ENCODE measurements at places on chromosomes 5 and 9.

- DNase-seq: no peak
Measured at GRCh38 chr5:160375701-160376100, 5.3 kb upstream of the C1QTNF2 start.

DNA sequence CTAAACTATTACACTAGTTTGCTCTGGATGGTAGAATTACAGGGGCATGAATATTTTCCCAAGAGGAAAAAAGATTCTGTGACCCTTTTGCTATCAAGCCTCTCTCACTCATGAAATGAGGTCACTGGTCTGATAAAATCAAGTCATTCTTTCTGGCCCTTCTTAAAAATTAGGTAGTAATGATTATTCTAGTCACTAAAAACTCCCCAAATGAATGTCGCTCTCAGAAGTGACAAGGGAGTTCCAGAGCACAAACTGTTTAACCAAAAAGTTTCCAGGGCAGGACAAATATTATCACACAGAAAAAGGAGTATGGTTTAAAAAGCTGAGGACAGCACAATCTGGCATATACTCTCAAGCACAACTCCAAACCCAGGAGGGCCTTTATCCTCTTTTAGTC lies 12.5 kb downstream of the ERMP1 start:
- no peak for DNase-seq

GRCh38 chr9:126049896-126050604 lies 276.6 kb upstream of the MVB12B start:
- DNase-seq: no peak

DNA sequence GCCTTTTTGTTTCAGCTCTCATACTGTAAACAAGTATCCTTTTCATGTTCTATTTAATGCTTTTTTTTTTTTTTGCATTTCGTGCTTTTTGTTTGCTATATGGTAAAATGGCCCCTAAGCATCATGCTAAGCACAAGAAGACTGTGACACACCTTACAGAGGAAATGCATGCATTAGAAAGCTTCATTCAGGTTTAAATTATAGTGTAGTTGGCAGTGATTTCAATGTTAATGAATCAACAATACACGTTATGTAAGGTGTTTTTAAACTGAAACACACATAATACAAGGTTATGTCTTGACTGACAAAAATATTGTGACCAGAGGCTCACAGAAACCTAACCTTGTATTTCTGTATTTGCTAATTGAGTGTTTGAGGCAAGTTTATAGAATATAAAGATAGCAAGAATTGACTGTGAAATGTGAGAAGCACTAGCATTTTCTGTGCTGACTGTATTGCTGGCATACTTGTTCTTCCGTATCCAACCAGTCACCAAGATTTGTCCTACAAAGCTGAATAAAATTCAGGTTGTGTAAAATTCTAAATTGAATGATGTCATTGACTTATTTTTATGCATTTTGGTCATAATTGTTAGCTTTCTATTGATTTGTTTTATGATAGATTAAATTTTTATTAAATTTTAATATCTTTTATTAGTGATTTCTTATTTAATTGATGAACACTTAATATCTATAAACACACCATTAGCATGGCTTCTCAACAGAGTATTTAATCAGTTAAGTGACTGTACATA lies 4.1 kb downstream of the CFAP95 start:
- no peak for DNase-seq

- DNase-seq: no peak
Measured at GRCh38 chr9:135941288-135941995, 19.7 kb downstream of the UBAC1 start.

GRCh38 chr9:129368444-129368978 lies 190.4 kb upstream of the IER5L start:
- no peak for DNase-seq

- no peak for DNase-seq
Measured at GRCh38 chr9:68498816-68499215, 41.9 kb downstream of the TMEM252 start.

- DNase-seq: no peak
Measured at GRCh38 chr5:65893749-65894430, 32.5 kb upstream of the ERBIN start.

- no peak for DNase-seq
Measured at GRCh38 chr9:3507395-3508077, 18.3 kb downstream of the RFX3 start.

GRCh38 chr9:113952676-113953075 lies 76.6 kb downstream of the ZNF618 start:
- no peak for DNase-seq

GRCh38 chr5:139668924-139669661 lies 20.9 kb downstream of the CXXC5 start:
- DNase-seq: no peak

GRCh38 chr5:9712911-9713310 lies 82.8 kb upstream of the TAS2R1 start:
- DNase-seq: no peak

DNA sequence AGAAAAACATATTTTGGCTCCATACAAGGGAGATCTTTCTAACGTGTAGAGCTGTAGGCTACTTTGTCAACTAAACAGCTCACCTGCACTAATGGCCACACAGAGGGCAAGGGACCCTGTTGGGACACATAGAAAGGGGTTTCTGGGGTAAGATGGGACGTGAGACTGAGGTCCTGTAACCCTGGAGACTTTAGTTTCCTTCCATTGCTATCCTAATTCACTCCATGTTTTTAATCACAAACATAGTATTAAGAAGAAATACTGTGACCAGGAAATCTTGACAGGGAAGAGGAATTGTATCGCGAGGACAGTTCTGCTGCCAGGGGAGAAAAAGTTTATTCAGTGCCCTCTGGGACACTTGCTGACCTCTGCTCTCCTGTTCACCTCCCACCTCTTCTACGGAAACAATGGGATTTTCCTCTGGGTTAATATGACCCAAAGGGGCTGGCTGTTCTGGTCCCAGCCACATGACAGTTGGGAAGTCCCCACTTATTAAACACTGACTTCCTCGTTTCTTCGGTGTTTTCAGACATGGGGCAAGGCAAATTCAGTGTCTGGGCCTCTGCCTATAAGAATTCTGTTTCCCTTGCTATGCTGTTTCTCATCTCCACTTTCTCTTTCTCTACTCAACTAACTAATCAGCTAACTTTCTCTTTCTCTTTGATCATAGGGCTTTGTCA lies 106.9 kb upstream of the SEMA6A start:
- no peak for DNase-seq

DNA sequence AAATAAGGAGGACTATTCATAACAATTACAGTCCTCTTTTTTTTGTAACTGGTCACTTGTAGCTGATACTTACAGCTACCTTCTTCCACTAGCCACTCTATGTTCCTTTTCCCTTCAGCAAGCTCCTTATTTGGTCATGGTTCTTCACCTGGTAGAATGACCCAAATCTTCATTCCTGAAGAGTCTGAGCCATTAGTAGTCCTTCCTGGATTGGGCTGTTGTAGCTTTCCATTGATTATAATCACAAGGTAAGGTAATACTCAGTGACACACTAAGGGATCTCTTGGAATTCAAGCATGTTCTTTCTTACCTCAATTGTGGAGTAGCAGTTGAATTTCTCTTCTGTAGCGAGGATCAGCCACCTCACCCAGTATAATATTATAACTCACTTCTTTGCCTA lies 25.5 kb upstream of the ITGA2 start:
- no peak for DNase-seq

DNA sequence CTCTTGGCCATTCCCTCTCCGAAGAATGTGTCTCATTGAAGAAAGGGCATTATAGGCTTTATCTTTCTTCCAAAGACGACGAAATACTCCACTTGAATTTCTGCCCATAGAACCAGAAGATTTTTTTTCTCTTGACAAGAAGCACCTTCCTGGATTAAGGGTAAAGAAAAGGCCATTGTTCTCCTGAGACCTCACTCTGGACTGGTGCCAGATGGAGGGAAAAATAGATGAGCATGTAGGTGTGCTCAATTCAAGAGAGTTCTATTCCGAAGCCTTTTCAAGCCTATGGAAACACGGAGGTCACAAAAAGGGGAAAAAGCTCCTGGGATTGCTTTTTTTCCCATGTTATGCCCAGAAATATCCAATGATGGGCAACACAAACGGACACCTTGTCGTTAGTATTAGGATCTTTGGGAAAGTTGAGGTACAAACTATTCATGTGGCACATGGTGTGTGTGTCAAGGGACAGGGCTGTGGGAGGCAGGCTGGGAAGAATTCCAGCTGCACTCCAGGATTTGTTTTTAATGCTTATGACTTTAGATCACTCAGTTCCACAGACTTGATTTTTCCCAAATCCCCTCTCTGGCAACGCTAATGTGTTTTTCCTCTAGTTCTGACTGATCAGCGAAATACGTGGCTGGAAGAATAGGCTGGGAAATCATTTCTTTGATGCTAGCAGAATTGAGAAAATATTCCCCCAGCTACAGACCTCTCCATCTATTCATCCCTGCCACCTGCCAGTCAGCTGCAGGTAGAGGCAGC lies 89.9 kb downstream of the SIL1 start:
- no peak for DNase-seq

- no peak for DNase-seq
Measured at GRCh38 chr5:127441799-127442484, 75.5 kb upstream of the PRRC1 start.

DNA sequence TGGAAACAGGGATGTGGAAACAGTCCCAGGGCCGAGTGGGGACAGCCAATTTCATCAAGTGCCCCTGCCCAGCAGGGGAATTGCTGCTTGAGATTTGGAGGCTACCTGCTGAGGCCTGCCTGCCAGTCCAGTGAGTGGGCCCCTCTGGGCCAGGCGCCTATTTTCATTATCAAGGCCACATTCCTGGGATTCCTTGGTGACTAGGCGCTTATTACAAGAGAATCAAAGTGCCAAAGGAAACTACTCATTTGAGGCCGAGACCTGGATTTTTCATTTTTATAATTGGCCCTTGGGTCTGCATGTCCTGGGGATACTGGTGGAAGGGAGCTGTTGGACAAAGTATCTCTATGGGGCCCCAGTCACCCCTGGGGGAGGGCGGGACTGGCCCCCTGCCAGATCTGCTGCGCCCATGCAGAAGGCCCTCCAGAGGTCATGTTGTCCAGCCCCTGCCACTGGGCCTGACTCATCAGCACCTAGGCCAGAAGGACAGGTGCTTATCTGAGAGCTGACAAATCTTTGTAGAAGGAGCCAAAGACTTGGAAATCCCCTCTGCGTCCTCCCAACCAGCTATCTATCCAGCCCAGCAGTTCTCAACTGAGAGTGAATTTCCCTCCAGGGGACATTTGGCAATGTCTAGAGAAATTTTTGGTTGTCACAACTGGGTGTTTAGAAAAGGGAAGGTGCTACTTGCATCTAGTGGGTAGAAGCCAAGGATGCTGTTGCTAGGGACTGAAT lies 45.6 kb downstream of the FOXI1 start:
- no peak for DNase-seq

DNA sequence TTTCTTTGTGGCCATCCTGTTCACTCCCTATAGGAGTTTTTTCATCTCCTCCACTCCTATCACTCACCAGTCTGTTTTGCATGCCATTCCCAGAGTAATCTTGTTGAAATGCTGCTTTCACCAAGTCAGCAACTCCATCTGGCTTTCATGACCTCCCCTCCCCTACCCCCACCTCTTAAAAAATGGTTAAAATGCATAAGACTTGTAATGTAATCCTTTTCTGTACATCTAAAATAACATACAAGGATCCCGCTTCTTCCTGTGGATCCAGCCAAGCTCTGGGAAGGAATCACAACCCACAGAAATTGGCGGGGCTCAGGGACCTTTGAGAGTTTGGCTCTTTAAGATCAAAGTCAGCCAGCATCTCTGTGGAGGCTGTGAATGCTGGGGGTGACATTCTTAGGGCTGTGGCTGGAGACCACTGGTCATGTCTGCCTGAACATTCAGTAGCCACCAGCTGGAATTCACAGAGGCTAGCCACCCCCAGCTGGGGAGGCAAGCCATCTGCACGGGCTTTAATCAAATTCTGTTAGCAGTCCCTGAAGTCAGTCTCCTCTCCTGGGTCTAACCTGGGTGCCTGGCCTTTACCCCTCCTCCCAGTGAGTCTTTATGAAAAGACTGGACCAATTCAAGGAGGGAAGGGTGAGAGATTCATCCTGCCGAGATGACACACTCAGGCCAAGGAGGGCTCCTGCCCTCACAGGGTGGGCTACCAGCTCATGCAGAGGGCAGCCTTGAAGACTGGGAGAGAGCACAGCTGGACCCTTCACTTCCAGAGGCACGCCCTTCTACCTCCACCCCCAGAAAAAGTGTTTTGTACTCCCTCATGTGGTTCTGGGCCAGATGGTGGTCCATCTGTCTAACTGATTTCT lies 132.9 kb downstream of the LIFR start:
- no peak for DNase-seq

DNA sequence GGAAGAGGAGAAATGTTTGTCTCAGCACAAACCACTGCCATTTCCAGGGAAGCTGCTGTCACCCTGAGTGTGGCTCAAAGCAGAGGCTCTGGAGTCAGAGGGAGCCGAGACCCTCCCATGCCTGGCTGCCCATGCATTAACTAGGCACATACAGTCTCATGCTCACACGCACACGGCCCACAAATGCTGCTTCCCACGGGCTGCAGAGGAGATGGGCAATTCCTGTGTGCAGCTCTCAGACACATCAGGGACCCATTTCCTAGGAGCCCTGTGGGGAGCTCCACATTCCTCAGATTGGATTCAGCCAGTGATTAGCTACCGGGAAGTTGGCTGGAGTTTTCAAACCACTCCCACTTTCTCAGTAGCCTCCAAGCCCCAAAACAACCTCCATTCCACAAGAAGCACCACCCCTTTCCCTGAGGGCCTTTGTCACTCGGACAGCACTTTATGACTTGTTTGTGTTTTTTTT lies 9.1 kb upstream of the PTGES start:
- no peak for DNase-seq

DNA sequence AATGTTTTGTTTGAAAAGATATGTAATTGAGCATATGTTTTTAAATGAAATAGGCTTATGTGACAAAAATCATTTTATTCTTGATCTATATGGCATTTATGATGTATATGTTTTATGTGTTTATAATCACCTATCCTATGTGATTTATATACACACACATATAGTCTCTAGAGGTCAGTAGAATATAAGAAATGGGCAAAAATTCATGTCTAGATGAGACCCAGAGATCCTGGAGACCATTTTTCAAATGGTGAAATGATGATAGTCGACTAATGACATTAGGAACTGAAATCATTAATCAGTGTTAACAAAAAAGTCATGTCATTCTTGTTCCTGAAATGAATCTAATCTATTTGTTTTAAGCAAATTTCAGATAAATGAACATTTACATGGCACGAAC lies 709.2 kb upstream of the WWC1 start:
- no peak for DNase-seq

DNA sequence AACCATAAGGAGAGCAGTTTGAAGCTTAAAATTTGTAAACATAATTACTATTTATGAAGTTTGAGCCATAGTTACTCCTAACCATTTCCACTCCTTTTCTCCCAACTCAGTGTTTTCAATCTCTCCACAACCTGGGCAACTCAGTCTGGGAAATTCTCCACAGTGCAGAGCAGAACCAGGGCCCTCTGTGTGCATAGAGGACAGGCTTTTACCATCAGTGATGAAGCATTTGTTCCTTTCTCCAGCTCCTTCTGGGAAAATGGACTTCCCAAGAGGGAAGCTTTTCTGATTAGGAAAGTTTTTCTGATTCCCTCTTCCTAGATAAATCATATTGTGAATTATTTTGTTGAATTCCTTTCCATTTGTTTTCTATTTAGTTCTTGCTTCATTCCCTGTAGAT lies 132.3 kb upstream of the MPDZ start:
- no peak for DNase-seq
